ENCODE measurements at places on chromosomes 2 and 18.

GRCh38 chr2:216493334-216493685 is 5.3 kb upstream of the RPL37A start:
- no peaks in the 10 kb centered on the region for H3K27me3 ChIP-seq
- H3K4me1 ChIP-seq = peaks cover 9% of the 10 kb centered on the region
- DNase-seq = no peak
- H3K36me3 ChIP-seq = no peaks in the 10 kb centered on the region

DNA sequence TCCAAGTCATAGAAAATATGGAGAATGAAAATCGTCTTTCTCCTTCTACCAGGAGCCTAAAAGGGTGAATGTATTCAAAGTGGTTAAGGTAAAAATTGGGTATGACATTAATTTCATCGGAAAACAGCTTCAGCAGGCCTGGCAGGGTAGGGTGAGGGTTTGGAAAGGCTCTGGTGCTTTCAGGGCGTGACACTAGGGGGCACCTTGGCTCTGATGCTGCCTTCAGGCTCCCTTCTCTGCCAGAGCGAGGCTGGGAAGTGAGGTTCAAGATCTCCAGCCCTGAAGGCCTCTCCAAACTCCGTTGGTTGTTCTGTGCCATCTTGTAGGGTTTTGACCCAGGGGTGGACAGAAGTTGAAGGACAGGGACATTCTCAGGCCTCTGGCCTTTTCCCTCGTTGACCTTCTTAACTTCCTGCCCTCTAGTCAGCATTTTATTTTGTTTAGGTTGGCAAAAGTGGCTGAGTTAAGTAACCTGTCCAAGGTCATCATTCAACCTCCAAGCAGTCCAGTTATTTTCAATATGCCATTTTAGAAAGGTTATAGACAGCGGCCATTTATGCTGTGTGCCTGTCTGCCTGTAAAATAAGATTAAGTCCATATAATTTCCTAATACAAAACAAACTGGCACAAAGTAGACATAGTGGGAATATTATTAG is 40.3 kb downstream of the EML6 start:
- no peaks in the 10 kb centered on the region for H3K36me3 ChIP-seq
- peaks cover 4% of the 10 kb centered on the region for H3K27me3 ChIP-seq
- DNase-seq = no peak
- no peaks in the 10 kb centered on the region for H3K4me1 ChIP-seq
- H3K4me3 ChIP-seq = no peak overlapping the region

DNA sequence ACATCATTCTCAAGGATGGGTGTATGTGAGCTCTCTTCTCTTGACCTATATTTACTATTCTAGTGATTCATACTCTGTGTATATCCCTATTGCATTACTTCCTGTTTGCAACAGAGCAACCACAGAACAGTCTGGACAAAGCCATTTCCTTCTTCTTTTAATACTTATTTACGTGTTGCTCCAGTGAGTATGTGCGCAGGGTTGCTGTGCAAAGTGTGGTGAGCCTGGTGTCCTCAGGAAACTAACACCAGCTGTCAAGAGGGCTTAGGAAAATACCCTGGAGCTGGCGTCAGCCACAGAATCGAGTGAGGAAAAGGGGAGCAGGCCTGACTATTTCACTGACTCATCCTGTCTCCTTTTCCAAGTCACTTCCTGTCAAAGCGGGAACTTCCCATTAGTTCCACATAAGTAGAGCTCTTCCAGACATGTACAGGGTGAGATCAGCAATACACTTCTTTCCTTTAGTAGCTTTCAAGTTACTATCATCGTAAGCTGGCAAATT is 214.1 kb upstream of the COPS8 start:
- no peak overlapping the region for H3K4me3 ChIP-seq
- H3K27ac ChIP-seq = peak overlapping the region; percentile 49
- H3K36me3 ChIP-seq = no peaks in the 10 kb centered on the region
- no peak for DNase-seq
- H3K4me1 ChIP-seq = no peaks in the 10 kb centered on the region

- H3K27me3 ChIP-seq = no peaks in the 10 kb centered on the region
- peaks cover 73% of the 10 kb centered on the region for H3K36me3 ChIP-seq
- H3K4me3 ChIP-seq = no peak overlapping the region
These were observed 29.9 kb downstream of the FN1 start for GRCh38 chr2:215405722-215406581.

DNA sequence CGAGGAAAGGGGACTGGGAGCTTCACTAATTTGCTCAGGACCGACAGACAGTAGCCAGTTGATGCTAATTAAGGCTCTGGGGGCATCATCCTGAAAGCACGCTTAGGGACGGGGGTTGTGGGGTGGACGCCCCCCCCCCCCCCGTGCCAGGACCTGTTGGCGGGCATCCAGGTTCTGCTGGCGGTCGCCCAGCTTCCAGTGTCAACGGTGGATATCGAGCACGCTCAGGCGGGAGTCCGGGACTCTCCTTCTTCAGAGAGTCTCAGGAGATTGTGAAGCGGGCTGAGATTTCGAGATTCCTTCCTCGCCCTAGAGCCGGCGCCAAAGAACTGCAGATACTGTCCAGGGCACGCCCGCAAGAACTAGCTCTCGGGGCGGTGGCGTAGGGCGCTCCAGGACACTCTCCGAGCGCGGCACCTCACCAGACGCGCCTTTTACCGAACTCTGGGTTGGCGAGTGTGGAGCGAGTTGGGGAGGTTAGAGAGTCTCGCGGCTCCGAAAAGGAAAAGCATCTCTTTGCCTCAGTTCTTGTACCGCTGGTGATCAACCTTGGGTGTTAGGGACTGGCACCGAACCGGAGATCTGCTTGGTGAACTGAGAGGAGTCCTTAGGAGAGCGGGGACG is 5.6 kb downstream of the RAX start:
- H3K36me3 ChIP-seq = no peaks in the 10 kb centered on the region
- H3K4me1 ChIP-seq = peaks cover 4% of the 10 kb centered on the region
- no peak overlapping the region for H3K27ac ChIP-seq
- DNase-seq = no peak
- no peak overlapping the region for H3K4me3 ChIP-seq
